ENCODE measurements at places on chromosomes 1 and 21.

- no peak for DNase-seq
Observed at GRCh38 chr1:217009376-217009775, 286.1 kb upstream of the ESRRG start.

DNA sequence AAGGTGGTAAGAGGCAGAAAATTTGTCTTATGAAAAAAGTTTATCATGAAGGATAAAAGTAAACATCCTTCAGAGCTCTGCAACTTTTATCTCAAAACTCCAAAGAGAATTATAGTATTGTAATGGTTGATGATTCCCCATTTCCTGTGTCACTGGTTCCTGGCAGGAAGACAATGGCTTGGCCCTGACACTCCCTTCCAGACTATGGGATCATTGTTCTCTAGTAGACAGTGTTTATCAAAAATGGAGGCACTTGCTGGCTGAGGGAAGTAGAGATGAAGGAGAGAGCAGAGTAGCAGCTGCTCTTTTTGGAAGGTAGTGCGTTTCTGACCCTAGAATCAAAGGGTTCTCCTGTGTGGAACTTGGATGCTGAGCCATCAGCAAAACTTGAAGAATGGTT, 145.9 kb upstream of the ATP1B1 start:
- DNase-seq: no peak

DNA sequence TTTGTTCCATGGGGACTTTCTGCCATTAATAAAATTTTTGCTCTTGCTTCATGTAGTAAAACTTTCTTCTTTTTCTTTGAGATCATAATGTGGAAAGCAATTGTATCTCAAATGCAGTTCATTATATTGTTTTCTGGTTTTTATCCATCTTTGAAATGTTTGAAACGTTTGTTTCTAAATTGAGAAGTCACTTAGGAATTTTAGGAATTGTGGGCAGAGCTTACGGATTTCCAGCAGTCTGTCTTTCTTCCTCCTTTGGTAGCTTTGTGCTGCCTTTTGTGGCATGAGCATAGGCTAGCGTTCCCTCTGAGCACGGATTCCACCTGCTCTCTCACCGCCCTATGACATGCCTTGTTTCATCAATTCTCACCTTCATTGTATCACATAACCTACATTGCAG, 2.9 kb upstream of the ST6GALNAC5 start:
- no peak for DNase-seq

DNA sequence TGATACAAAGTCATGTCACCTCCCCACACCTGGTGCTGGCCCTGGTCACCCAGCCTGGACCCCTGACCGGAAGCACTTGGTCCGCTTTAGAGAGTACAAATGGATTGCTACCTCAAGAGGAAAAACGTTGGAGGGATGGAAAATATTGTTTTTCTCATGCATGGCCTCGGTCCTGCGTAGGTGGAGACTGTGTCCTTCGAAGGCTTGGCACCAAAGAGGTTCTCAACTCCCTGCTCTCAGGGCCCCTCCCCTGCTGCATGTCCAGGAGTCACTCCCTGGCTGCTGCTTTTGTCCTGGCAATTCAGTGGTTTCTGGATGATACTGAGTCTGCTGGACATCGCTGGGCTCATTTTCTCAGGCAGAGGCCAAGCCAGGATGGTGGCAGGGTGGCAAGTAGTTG, 529.8 kb downstream of the KIF26B start:
- DNase-seq: no peak

GRCh38 chr1:181821701-181822100, 239.8 kb downstream of the ZNF648 start:
- DNase-seq: no peak

DNA sequence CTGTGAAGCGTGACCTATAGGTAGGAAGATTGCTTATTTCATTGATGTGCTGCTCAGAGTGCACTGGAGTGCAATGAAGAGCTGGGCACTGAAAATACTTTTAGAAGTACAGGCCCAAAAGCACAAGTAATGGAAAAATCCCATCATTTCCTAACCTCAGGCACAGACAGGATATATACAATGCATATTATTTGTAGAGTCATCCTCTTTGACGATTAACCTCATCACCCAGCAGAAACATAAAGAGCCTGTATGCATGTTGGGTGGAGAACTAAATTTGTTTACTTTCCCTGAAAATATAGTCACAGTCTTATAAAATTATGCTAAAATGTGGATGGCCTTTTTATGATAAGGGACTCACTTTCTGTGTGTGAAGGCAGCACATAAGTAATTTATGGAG, 98.1 kb downstream of the TNNI3K start:
- no peak for DNase-seq

- no peak for DNase-seq
Observed at GRCh38 chr1:240086726-240087125, 5.0 kb upstream of the FMN2 start.

DNA sequence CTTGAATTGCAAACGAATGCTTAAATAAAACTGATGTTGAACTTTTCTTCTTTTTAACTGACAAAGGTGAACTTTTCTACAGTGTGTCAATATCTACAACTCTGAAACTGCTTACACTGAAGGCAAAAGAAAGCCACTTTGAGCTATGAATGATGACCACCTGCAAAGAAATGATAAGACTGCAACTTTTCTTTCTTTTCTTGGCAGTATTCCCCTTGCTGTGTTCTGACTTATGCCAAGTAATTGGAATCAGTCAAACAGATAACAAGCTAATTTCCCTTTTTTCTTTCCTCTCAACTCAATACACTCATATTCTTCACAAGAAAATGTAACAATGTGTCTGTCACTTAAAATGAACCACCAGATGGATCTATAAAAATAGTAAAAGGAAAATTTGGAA, 588.1 kb upstream of the BRINP3 start:
- no peak for DNase-seq

DNA sequence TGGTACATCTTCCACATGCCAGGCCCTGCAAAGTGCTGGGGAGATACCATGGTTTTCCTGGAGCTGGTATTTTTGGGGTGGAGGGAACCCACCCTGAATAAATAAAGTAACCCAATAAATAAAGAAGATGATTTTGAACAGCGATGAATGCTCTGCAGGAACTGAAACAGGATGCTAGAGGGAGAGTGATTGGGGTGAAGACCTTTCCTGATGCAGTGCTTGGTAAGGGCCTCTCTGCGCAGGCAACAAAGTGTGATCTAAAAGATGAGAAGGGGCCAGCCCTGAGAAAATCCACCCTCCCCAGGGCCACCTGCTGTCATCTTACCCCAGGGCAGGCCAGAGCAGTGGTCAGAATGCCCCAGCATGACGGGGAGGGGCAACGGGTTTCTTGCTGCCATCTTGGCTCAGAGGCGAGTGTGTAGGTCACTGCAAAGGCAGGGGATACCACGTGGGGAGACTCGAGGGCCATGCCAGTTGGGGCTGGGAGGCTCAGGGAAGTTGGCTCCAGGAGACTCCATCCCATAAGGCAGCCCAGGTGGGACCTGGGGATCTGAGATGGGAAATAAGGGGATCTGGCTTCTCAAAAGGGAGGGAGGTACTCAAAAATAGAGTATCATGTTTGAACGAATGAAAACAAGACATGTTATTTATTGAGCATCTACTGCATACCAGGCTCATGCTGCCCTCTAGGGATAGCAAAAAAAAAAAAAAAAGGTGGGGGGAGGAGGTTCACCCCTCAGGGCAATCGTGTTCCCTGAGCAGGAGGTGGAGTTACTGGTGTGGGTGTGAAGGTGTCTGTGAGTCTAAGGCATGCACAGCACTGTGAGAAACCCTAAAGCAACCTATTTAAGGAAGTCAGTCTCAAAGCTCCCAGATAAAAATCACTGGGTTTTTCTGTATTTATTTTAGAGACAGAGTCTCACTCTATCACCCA, 2.8 kb downstream of the SRARP start:
- no peak for DNase-seq

GRCh38 chr1:220067269-220068204, 21.2 kb upstream of the EPRS1 start:
- no peak for DNase-seq

DNA sequence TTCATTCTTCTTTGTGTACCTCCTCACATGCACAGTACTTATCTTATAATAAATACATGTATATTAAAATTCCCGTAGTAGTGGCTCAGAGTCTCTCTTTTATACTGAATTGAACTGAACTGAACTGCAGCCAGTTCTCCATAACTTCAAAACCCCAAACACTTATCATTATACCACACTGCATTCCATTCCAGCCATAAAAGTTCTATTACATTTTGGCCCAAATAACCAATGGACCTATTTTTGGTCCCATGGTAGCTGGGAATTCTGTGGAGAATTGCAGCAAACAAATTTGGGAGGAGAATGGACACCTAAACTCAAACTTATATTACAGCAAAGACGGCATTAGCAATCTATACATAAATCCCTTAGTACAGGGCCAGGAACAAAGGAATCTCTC, 86.6 kb upstream of the C1orf87 start:
- no peak for DNase-seq

DNA sequence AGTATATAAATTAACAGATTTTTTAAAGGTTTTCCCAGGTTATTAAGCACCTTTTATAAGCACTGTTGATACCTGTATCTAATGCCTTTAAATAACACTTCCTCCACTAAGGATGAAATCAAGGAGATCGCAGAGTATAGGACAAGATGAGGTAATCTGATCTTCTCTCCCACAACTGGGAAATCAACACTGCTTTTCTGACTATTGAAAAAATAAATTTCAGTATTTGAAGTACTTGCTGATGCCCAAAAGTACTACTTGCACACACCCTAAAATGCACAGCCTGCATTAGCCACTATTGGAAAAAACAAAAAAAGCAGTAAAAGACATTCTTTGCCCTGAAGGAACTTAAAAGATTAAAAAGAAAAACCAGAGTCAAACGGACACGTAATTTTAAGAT, 48.6 kb downstream of the PUM1 start:
- no peak for DNase-seq

- no peak for DNase-seq
Observed at GRCh38 chr1:116064616-116065015, 46.6 kb upstream of the MAB21L3 start.

- DNase-seq: no peak
Observed at GRCh38 chr1:17292299-17293160, 15.5 kb upstream of the PADI4 start.

- no peak for DNase-seq
Observed at GRCh38 chr1:85375493-85375892, 89.5 kb downstream of the DDAH1 start.

- no peak for DNase-seq
Observed at GRCh38 chr1:112694363-112694929, 12.5 kb downstream of the RHOC start.

DNA sequence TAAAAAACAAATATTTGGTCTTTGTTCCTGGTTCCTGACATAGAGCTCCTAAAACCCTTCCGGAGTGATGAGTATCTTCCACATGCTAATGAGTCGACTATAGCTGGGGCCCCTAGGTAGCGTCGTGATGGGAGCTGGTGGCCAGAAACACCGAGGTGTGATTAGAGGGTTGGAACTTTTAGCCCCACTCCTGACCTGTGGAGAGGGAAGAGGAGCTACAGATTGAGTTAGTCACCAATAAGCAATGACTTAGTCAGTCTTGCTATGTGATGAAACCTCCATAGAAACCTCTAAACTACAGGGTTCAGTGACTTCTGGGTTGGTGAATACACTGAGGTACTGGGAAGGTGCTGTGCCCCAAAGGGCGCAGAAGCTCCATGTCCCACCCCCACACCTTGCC, 30.1 kb upstream of the PLD5 start:
- no peak for DNase-seq

- DNase-seq: peak; percentile 60
Observed at GRCh38 chr1:119885903-119886783, 10.2 kb downstream of the ADAM30 start.

GRCh38 chr1:43932786-43933385, 715 bp upstream of the ARTN start:
- DNase-seq: no peak

GRCh38 chr1:202126426-202126825, 3.7 kb downstream of the GPR37L1 start:
- no peak for DNase-seq

DNA sequence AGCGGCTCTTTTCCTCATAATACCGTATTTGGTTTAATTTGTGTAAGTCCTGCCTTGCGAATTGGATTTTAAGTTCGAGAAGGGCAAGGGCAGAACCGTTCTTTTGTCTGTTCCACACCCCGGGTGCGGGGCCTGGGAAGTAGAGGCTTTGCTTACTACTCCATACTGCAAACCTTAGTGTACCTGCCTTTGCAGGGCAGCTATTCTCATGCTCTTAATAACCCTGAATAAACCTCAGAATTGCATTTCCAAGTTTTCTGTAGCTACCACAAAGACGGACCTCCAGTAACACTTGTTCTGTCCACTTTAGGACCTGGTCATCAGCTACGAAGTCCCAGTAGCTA, 657 bp upstream of the HNRNPU start:
- DNase-seq: peak; percentile 23

GRCh38 chr1:25516686-25517085, 26.7 kb upstream of the LDLRAP1 start:
- DNase-seq: no peak

DNA sequence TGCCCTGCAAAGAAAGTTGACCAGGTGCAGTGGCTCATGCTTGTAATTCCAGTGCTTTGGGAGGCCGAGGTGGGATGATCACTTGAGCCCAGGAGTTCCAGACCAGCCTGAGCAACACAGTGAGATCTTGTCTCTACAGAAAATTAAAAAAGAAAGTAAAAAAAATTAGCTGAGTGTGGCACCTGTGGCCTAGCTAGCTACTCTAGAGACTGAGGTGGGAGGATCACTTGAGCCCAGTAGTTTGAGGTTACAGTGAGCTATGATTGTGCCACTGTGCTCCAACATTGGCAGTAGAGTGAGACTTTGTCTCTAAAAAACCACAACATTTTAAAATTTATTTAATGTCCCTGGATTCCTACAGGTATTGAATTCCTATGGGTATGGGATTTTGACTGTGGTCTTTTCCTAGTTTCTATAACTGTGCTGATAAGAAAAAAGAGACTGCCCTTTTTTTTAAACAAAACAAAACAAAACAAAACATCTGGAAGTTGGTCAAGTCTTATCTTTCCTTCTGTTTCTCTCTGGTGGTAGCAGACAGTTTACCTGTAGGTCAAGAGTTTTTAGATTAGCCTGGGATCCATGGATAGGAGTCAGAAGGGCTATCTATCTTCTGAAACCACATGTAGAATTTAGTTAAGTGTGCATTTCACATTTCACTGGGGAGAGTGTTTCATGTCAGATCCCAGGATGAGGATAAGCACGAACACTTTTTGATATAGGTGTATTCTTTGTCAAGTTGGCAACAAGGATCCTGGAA, 18.8 kb downstream of the UCK2 start:
- no peak for DNase-seq

All from stimulated activated CD4-positive, alpha-beta T cell treated with anti-CD3 and anti-CD28 coated beads, Interleukin-2, amount 100 ng/mL, for 48 hours (primary cell).